ENCODE measurements at places on chromosomes 2 and 18. TPM values are rescaled to one million over a fixed set of nuclear protein-coding genes. Genes with fewer than 3 reads are reported as not detected.

RAB17 gene
- total RNA-seq: 0.33 TPM

OBSL1 gene
- total RNA-seq: 9.6 TPM

SERPINB3 gene
- 2.6 TPM for total RNA-seq

DBI gene
- 108 TPM for total RNA-seq

ACMSD gene
- total RNA-seq: not detected

PIEZO2 gene
- total RNA-seq: 3.2 TPM

NAT8 gene
- total RNA-seq: not detected

APCDD1 gene
- total RNA-seq: 1.9 TPM

G6PC2 gene
- not detected for total RNA-seq

UPP2 gene
- total RNA-seq: not detected

SIX2 gene
- total RNA-seq: 0.90 TPM

ARHGAP15 gene
- 182 TPM for total RNA-seq

FEV gene
- not detected for total RNA-seq

Measured in thymus (tissue), 14 donors.